ENCODE measurements at places on chromosomes 1 and 21.

GRCh38 chr1:204363335-204364114 lies 3.8 kb upstream of the PLEKHA6 start:
- DNase-seq, result peak; percentile 68

DNA sequence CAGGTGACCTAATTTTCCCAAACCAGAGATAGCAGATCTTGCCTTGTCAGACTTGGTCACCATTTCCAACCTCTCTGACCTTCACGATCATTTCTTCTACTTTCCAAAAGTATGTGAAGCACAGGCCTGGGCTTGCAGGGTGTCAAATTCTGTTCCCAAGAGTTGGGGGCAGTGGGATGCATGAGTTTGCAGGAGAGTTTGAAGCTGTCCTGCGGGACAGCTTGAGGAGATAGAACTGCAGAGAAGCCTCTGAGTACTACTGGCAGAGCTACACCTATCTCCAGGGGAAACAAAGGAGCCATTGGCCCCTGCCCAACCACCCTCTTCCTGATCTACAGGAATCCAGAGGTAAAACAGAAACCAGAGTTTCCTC lies 11.3 kb downstream of the TXNIP start:
- DNase-seq, result no peak

DNA sequence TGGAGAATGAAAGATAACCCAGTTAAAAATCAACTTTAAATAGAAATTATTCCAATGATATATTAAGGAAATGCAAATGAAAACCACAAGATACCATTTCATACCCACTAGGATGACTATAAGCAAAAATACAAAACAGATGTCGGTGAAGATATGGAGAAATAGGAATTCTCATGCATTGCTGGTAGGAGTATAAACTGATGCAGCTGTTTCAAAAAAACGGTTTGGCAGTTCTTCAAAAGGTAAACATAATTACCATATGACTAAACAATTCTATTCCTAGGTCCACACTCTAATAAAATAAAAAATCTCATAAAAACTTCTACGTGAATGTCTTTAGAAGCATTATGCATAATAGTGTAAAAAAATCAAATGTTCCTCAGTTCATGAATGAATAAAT lies 763.3 kb upstream of the BRINP3 start:
- no peak for DNase-seq

DNA sequence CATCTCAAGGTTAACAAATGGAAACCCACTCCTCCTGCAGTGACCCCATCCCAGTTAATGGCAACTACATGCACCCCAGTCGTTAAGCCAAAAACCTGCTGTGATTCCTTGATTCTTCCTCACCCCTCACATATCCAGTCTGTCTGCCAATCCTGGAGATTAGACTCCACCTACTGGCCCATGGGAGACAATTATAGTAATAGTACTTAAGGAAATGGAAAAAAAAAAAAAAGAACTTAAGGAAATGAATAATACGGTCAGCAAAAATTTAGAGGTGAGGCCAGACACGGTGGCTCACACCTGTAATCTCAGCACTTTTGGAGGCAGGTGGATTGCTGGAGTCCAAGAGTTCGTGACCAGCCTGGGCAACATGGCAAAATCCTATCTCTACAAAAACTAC lies 7.0 kb downstream of the NOL9 start:
- DNase-seq, result no peak

DNA sequence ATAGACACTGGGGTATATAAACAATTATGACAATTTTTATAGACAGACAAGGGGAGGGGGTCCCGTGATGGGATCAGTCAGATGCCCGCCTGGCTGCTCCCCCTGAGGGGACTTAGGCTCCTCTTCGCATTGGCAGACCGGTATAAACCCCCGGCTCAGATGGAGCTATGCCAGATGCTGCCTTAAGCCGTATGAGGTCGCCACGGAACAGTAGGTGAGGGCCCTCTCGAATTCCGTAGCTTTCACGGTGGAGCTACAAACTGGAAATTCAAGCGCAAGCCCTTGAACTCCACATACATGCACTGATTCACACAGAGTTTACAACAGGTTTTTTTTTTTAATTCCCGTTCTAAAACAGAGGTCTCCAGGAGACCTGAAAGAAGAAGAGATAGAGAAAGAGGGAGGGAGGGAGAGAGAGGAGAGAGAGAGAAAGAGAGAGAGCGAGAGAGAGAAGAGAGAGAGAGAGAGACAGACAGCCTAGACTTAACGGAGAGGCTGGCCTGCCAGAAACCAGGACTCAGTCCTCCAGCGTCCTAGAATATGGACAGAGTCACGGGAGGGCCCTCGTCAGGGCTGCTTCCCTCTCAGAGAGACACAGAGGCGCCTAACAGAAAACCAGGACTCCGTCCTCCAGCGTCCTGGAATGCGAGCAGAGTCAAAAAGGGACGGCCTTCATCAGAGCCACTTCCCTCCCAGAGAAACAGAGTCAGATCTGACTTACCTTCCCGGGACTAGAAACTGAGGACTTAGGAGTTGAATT lies 24.4 kb upstream of the TMEM54 start:
- DNase-seq, result no peak

- no peak for DNase-seq
Observed at GRCh38 chr1:162541619-162542141, 19.8 kb upstream of the UAP1 start.

- peak; percentile 65 for DNase-seq
Observed at GRCh38 chr1:32992489-32993323, 28.1 kb upstream of the RNF19B start.

- DNase-seq, result no peak
Observed at GRCh38 chr21:15659753-15660422, 69.9 kb upstream of the USP25 start.

GRCh38 chr1:169322138-169322537 lies 45.5 kb downstream of the NME7 start:
- no peak for DNase-seq

GRCh38 chr1:31880957-31881687 lies 57.0 kb downstream of the PTP4A2 start:
- no peak for DNase-seq

- DNase-seq, result no peak
Observed at GRCh38 chr21:26112975-26113374, 57.6 kb downstream of the APP start.

DNA sequence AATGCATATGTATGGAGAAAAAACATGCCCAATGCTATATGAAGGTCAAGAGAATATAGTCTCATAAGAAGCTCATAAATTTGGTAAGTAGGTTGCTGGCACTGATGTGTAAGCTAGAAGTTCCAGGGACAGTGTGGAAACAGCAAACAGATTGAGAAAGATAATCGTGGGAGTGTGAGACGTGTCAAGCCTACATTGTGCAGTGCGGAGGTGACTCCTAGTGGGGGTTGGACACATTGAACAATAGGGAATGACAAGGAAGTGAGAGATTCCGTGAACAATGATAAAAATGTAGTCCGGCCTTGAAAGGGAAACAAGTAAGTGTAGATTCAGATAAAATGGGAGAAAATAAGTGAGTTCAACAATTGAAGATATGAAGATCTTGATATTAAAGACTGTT lies 788.4 kb upstream of the PRMT6 start:
- no peak for DNase-seq

DNA sequence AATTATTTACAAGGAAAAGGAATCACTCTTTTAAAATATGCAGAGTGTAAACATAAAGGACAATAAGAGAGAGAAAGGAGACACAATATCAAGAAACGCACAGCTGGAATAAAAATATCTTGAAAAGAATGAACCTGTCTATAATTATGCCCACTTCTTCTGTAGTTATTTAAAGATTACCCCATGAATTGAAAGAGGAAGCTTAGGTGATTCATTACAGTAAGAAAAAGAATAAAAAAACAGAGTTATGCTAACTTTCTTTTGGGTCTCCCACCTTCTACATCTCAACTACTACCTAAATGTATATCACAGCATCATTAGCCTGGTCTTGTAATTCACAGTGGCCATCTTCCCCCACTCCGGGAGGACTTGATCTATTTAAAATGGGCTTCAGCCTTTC lies 182.1 kb downstream of the MRPL39 start:
- no peak for DNase-seq

DNA sequence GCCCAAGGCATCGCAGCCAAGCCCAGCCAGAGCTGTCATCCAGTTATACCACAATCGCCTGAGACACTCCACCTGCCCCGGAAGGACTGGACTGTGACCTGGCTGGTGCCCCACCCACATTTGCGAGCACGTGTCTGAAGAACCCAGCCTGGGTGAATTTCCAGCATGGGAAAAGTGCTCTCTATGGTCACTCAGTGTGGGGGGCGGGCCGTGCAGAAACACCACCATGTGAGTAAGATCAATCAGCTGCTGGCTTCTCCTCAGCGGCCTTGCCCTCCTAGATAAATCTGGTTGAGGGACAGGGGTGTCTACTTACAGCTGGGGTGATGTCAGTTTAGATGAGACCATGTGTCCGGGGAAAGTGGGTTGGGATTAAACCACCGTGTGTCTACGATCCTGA lies 44.8 kb downstream of the URB1 start:
- no peak for DNase-seq

GRCh38 chr1:9827558-9828185 lies 3.9 kb upstream of the CLSTN1 start:
- no peak for DNase-seq

DNA sequence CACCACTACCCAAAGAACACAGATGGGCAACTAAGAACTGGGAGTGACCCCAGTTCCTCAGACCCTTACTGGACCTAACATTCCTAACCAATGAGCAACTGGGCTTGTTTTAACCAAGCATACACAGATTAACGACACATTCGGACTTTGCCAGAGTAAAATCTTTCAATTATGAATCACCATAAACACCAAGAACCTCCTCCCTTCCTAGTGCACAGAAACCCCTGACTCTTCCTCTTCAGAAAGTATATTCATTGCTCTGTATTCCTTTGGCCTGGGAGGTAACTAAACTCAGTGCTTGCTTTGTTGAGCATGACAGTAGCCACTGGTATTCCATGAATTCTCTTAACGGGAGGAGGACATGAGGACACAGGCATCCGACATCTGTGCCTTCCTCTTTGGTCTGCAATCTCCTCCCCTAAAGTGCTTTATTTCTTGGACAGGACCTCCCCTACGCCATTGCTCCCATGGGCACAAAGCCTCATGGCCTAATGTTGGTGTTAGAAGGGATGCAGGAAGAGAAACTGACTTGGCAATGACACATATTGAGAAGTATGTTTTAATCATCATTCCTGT lies 42.7 kb downstream of the SEC16B start:
- no peak for DNase-seq

- no peak for DNase-seq
Observed at GRCh38 chr1:9312168-9312720, 19.6 kb downstream of the SPSB1 start.

DNA sequence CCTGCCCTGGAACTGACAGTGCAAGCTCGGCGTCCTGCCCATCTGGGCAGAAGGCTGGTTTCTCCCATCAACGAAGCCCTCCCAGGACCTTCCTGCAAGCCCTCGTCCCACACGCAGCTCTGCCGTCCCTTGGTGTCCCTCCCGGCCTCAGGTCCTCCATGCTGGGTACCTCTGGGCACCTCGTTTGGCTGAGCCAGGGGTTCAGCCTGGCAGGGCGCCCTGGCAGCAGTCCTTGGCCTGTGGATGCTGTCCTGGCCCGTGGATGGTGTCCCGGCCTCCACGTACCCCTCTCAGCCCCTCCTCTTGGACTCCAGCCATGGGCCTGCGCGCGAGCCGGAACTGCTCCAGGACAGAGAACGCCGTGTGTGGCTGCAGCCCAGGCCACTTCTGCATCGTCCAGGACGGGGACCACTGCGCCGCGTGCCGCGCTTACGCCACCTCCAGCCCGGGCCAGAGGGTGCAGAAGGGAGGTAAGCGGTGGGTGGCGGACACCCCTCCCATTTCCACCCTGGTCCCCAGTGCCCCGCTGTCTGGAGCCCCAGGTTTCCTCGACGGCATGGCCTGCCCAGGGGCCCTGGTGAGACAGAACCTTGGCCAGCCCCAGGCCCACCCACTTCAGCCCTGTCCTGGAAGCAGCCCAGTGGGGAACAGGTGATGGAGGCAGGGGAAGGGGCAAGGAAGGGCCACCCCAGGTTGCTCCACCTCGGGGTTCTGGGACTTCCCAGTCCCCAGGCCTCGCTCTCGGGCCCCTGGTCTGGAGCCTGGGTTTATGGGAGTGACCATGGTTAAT lies 3.5 kb downstream of the TNFRSF14 start:
- DNase-seq, result no peak

DNA sequence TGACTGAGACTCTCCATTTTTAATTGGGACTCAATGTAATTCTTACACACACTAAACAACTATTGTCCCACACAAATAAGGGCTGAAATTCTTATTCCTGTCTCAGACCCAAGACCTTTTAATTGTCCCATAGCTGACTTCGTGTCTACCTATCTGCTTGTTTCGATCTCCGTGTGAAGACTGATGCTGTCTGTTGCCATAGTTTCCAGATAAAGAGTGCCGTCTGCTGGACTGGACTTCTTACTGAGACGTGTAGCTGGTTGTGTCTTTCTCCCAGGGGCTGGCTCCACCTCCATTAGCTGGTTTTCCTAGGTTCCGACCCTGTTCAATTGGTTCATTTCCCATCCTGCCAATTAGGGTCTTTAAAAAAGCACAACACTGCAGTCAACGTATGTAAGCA lies 235.3 kb upstream of the PLXNA2 start:
- DNase-seq, result no peak

GRCh38 chr1:22914633-22915217 lies 57.9 kb downstream of the LACTBL1 start:
- no peak for DNase-seq

- no peak for DNase-seq
Observed at GRCh38 chr1:179091691-179092165, 9.9 kb downstream of the TOR3A start.

- no peak for DNase-seq
Observed at GRCh38 chr1:166900987-166901386, 24.9 kb upstream of the TADA1 start.

DNA sequence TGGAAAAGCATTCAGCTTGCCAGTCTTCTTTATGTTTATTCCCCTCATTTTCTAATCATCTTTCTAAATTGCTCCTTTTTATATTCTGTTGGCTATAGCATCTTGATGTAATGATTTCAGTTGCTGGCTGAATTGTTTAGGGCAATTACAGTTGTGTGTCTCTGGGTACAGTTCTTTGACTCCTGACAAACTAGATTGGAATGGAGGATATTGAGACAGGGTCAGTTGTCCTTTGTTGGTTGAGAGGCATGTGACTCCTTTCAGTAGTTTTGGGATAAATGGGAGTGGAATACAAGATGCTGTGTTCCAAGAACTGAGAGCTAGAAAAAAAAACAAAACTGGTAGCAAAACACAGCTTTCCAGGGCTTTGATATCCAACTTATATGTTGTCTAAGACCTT lies 1.5 kb downstream of the CENPF start:
- DNase-seq, result no peak

DNA sequence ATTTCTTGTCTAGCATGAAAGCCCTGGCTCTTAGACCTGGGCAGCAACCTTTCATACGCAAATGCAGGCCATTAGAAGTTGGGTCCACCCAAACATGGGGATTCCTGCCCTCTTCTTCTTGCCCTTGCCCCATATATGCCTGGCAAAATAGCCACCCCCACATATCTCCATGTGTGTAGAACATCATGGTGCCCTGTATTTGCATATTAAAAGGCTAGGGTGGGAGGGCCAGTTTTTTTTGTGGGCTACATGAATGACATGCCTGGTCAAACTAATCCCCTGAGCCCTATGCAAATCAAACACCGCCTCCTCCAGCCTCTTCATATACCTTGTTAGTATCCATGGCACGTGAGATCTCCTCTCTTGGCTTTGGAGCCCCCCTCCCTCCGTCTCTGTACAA lies 24.7 kb downstream of the MFSD2A start:
- DNase-seq, result no peak

Measured in stimulated activated CD4-positive, alpha-beta T cell treated with anti-CD3 and anti-CD28 coated beads, Interleukin-12 subunit alpha, Interleukin-12 subunit beta, amount 100 ng/mL, for 24 hours (primary cell).